ENCODE measurements at places on chromosomes 12 and 14.

DNA sequence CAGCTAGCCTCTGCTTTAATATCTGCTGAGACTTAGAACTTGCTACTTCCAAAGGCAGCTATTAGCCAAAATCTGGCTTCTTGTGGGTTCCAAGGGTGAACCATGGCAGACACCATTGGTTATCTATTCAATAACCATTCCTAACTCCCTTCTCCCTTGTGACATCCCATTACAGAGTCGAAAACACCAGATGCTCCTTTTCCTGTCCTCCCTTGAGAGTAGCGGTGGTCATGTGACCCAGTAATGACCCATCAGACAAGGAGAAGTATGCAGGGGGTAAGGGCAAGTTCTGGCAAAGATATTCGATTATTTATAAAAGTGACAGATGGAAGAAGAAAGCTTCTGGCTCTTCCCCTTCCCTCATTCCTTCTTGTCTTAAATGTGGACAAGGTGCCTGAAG lies 20.1 kb downstream of the TGFB3 start:
- no peak for DNase-seq

GRCh38 chr12:54139019-54139418 lies 49.8 kb downstream of the SMUG1 start:
- no peak for DNase-seq

DNA sequence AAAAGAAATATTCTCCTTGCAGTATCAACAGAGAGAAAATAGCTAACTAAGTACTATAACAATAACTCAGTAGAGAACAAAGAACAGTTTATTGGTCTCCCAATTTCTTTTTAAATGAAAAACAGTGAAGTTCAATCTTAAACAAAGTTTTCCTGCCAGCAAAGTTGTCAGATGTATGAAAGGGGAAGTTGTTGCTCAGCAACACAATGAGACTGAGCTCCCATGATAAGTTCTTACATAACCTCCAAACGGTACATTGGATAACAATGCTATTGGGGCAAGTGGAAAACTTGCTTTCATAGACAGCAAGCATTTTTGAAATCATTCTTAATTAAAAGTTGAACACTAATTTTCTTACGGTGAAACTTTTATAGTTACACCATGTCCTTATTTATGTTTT lies 94.9 kb downstream of the ALG10B start:
- no peak for DNase-seq

GRCh38 chr12:124296295-124296915 lies 1.5 kb downstream of the RFLNA start:
- no peak for DNase-seq

DNA sequence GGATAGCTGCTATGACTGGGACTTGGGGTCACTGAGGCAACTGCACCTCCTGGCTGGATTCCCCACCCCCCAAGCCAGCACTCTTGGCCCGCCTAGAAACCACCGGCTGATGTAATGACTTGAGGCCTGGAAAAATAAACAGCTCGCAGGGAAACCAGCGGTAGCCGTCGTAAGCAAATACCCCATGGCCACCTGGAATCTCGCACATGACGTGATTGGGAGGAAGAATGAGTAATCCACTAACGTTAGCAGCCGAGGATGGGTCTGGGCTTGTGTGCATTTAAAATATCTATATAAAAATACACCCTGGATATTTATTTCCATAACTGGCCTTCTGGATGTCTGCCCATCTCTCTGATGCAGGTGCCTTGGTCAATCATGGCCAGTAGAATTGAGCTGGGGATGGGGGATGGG lies 120.1 kb downstream of the SMOC1 start:
- DNase-seq: no peak

GRCh38 chr12:57104292-57104910 lies 6.8 kb downstream of the STAT6 start:
- DNase-seq: no peak

DNA sequence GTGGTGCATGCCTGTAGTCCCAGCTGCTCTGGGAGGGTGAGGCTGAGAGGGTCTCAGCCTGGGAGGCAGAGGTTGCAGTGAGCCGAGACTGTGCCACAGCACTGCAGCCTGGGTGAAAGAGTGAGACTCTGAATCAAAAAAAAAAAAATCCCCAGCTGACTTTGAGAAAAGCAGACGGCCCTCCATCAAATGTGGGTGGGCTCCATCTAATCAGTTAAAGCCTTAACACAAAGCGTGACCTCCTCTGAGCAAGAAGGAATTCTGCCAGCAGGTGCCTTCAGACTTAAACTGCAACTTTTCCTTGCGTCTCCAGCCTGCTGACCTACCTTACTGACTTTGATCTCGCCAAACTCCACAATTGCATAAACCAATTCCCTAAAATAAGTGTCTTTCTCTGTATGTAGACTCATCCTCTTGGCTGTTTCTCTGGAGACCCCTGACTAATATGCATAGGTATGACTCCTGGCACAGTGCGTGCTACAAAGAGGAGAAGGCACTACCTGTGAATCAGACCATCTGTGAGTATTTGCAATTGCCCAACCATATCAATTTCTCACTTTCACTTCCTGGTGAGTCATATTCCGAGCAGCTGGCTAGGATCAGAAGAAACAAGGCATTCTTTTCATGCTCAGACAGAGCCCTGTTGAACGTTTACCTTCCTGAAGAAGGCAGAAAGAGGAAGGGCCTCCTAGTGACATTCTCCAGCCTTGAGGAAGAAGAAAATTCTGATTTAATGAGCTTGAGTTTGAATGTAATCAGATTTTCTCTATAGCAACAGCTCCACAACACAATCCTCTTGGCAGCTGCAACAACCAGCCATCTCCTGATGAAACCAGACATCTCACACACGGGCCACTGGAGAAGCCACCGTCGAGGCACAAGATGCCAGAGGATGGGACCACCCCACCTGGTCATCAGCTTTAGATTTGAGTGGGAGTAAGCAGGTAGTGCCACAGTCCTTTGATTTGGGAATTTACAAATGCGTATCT lies 54.3 kb downstream of the CLMN start:
- DNase-seq: no peak

DNA sequence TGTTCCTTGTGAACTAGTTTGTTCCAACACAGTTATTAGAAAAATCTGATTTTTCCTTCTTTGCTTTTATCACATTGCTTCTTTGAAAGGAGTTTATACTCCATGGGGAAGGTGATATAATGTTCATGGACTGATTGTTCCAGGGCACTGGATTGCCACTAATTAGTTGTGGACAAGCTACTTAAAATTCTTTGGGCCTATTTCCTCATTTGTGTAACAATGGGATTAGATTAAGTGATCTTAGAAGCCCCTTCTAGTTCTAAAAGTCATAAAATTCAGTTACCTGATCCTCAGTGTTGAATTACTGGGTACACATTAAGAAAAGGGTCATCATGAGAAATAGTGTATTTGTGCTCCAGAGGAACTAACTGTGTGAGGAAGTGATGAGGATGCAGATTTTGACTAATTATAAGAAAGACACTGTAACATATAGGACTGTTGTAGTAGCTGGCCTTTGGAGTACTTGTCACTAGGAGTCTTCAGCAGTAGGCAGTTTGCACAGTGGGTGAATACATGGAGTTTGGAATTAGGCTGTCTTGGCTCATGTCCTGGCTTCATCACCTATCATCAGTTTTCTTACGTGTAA lies 82.2 kb downstream of the MIA2 start:
- no peak for DNase-seq

DNA sequence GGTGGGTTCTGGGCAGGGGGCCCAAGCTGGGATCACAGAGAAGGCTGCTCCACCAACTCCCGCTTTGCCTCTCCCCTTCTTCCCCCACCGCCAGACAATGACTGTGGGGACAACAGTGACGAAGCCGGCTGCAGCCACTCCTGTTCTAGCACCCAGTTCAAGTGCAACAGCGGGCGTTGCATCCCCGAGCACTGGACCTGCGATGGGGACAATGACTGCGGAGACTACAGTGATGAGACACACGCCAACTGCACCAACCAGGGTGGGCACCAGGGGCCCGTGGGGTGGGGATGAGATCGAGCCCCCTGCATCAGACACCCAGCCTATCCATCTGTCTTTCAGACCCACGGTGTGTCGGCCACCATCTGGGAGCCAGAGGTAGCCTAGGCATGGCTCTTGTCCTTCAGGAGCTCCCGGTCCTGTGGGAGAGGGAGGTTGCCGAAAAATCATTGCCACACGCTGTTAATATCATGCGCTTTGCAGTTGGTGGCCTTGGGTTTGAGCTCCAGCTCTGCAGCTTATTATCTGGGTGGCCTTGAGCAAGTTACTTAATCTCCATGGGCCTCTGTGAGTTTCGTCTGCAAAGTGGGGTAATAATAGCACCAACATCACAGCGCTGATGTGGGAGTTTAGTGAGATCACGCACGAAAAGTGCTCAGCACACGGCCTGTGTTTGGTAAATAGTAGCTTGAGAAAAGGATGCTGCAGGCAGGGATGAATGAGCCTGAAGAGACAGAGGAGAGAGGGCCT lies 21.8 kb upstream of the LRP1-AS start:
- no peak for DNase-seq

- DNase-seq: no peak
Measured at GRCh38 chr12:54933376-54933775, 51.2 kb downstream of the TESPA1 start.

DNA sequence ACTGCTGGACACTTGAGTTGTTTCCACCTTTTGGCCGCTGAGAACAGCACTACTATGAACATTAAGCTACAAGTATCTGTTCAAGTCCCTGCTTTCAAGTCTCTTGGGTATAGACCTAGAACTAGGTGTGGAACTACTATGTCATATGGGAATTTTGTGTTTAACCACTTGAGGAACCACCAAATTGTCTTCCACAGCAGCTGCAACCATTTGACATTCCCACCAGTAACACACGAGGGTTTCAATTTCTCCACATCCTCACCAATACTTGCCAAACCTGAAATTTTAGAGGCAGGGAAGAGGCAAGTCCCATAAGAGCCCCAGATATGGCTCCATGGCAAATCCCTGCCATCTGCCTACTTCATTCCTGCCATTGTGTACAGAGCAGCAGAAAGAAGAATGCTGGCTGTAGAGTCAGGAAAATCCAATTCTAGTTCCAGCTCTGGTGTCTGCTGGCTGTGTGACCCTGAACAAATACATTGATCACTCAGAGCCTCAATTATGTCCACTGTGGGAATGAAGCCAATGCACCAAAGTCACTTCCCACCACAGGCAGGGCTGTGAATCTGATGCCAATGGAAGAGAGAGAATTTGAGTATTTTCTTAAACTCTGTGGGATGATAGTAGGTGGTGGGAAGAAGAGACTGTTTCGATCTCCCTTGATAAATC lies 17.8 kb downstream of the PITPNM2 start:
- no peak for DNase-seq

GRCh38 chr12:116735951-116736599 lies 1.8 kb downstream of the SPRING1 start:
- DNase-seq: no peak

DNA sequence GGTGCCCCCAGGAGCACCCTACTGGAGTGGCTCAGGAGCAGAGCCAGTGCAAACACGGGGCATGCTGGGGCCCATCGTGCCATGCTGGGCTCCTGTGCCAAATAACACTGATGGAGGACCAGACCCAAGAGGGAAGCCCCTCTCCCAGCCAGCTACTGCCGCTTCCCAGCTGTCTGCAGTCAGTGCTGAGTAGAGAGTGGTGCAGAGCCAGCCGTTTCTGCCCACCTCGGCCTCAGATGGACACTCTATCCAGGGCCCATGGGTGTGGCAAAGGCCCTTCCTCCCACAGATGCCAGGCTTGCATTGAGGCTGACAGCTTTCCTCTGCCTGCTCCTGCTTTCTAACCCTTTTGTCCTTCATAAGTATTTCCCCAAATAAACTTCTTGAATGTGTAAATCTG lies 13.2 kb downstream of the CLBA1 start:
- no peak for DNase-seq

- no peak for DNase-seq
Measured at GRCh38 chr14:89327771-89328212, 89.2 kb downstream of the FOXN3 start.

Data from stimulated activated CD8-positive, alpha-beta memory T cell treated with anti-CD3 and anti-CD28 coated beads, Interleukin-15, amount 100 ng/mL, for 24 hours (primary cell).